Stimulated activated CD8-positive, alpha-beta memory T cell treated with anti-CD3 and anti-CD28 coated beads, Interleukin-4, amount 100 ng/mL, for 1 hour (primary cell): ENCODE measurements at places on chromosomes 4 and X.

DNA sequence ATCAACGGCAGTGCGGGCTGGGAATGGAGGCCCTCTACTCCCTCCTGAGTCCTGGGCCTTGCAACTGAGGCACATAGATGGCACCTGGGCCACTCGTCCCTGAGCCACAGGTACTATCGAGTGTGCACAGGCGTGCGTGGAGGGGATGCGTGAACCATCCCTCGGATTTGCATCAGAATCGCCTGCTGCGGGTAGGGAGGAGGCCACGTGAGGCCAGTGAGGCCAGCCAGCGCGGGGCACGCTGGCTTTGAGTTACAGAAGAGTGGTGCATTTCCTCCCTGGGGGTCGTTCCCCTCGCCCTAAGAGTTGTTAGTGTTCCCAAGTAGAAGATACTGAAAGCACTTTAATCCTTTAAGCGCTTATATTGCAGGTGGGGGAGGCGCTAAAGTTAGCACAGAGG lies 10.6 kb downstream of the ZFP92 start:
- no peak for DNase-seq

DNA sequence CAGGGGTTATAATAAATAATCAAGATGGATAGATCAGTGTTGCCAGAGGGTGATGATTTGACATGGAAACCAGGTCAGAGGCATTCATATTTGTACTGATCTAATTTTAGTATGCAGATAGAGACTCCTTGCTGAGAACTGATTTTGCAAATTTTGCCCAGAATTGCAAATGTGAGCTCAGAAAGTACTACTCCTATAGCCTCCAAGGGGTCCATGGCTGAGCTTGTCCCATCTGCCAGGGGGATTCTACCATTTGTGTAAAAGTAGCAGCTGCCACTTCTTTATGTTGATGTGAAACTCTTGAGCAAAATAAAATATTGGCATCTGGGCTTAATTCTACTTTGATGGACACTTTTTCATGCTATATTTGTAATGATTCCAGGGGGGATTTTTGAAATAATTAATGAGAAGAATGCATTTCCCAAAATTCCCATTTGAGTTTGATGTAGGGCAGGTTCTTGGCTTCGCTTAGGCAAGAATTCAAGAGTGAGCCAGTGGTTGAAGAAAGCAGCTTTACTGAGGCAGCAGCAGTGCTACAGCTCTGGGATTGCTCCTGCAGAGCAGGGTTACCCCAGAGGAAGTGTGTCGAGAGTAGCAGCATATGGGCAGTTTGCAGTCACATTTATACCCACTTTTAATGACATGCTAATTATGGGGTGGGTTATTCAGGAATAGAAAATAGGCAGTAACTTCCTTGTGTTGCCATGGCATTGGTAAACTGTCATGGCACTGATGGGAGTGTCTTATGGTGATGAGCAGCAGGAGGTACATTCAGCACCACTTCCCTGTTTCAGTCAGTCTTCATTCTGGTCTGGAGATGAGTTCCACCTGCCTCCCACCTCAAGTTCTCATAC lies 38.7 kb upstream of the DCLK2 start:
- no peak for DNase-seq

DNA sequence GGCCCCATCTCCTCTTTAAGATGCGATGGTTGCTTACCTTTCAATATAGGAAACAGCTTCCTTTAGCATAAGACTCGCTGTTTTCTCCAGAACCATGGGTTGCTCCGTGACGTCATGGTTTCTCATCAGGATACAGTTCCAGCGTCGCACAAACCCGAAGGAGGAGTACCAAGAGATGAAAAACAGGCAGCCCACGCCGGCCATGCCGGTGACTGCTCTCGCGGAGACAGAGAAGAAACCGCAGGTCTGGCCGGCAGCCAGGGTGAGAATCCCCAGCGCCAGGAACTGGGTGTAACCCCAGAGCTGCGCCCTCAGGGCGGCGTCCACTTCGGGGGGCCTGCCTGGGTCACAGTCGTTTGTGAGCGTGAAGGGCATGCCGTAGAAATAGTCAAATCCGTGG lies 11.4 kb downstream of the ARSD start:
- no peak for DNase-seq

DNA sequence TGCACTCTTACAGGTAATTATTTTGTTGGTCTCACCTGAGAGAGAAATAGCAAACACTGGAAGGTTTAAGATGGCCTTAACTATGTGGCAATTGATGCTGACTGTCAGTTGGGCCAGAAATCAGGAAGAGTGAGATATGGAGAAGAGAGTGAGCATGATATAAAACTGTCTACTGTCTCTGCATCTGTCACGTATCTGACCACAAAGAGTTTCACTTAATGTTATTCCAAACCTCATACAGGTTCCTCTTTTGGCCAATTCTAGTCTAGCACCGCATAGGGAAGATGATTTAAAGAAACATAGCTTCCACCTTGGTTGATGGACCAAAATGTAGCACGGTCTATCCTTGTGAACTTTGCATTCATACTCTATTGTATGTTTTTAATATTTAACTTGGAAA lies 381.0 kb upstream of the BOD1L1 start:
- DNase-seq, result no peak

GRCh38 chrX:18288716-18289115 lies 65.8 kb downstream of the SCML2 start:
- DNase-seq, result no peak

DNA sequence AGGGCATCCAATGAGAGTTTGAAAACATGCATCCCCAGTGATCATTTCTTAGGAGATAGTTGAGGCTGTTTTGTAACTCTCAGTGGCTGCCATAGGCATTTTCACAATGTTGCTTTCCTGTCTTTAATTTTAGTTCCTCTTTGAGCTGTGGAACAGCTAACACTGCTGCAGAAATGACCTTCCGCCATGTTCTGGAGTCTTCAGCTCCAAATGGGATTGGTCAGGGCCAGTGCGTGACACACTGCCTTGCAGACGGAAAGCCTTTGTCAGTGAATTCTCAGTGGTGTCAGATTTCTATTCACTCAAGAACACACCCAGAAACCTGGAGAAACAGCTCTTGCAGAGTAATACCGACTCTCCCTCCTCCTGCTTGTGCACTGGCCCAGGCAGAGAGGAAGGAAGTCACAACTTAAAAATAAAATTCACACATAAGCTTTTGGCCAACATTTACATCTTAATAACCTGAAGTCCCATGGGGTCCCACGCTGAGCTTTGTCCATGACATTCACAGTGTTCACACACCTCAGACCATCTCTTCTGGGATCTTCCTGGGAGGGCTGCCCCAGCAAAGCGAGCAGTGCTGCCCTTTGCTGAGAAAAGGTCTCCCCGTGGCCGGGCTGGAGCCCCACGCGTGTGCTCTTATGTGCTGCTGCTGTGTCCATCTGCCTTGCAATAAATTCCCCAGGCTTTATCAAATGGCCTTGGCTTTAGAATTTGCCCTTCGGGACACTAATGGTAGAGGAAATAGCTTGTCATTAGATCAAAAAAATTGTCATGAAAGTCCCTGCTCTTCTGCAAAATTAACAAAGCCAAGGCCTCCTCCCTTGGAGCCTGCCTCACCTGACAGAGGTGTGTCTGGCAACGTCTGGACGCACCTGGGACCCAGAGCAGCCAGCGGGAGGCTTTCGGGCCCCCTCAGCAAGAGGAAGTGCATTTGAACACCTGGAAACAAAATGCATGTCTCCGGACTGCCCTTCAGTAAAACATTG lies 126.8 kb downstream of the IRF2 start:
- no peak for DNase-seq

DNA sequence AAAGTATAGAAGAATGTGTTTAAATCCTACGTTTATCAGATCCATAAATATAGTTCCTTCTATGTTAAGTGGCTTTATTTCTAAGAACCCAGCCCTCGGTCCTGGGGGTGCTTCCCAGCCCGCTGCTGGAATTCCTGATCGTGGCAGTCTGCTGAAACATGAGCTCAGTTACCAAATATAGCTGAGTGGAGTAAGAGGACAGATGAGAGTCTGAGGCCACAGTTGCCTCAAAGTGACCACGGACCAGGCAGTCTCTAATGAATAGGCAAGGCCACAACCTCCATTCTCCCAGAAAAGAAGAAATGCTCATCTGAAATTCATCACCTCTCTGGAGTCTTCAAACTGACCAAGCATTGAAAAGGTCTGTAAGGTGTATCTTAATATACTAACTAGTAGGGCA lies at the start of gene PALLD:
PALLD (plus strand) TSS at position 219 of the 400 bp plus-strand sequence.
- DNase-seq, result no peak

DNA sequence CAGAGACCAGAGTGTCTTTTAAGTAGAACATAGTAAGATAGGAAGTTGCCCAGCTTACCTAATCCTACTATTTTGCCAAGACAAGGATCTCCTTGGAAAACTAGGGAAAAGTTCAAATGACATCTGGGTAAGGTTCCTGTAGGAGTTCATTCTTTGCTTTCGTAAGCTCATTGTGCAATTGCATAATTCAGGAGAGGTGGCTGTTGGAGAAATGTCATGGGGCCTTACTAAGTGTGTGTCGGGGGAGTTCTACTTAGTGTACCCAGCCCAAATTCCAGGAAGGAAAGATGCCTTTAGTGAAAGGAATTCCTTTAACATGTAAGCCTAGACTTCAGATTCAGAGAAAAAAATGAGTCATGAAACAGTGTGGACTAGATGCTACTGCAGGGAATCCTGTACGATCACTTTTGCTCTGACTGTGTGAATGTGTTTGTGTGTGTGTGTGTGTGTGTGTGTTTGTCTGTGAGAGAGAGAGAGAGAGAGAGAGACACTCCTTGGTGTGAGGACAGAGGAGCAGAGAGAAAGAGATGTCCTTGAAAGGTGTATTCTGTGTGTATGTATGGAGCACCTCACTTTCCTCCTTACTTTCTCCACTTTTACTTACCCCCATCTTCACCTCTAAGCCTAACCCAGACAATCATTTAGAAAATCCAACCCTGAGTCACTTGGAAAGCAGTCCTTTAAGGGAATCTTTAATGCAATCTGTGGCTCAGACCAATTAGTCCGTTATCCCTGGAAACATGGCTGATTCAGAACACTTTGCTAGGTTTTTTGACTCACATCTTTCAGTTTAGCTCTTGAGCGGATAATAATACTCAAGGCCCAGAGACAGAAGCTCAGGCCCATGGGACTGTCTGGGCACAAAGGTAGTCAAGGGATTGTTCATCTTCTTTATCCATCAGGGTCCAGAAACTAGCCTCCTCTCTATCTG lies 114.5 kb upstream of the ACSL4 start:
- DNase-seq, result no peak

DNA sequence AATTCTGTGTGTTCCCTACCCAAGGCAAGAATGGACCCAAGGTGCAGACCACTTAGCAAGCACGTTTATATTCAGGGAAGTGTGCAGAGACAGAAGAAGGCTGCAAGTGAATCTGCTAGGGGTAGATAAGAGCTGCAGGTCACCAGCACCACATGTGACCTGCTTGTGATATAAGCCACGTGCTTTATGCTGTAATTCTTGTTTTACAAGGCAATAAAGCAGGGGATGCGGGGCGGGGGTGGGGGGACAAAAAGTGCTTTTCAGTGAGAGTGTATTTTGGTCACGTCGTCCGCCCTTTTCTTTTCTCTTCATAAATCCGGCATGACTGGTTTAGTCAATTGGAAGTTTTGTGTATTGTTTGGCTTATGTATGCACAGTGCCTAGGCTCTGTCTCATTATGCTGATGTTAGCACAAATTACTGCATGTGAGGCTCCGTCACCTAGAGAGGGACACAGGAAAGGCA lies 192.7 kb downstream of the RBMX2 start:
- no peak for DNase-seq

- DNase-seq, result no peak
Observed at GRCh38 chr4:40194602-40195161, 2.1 kb upstream of the RHOH start.

- no peak for DNase-seq
Observed at GRCh38 chr4:102430461-102430910, 70.7 kb upstream of the NFKB1 start.

DNA sequence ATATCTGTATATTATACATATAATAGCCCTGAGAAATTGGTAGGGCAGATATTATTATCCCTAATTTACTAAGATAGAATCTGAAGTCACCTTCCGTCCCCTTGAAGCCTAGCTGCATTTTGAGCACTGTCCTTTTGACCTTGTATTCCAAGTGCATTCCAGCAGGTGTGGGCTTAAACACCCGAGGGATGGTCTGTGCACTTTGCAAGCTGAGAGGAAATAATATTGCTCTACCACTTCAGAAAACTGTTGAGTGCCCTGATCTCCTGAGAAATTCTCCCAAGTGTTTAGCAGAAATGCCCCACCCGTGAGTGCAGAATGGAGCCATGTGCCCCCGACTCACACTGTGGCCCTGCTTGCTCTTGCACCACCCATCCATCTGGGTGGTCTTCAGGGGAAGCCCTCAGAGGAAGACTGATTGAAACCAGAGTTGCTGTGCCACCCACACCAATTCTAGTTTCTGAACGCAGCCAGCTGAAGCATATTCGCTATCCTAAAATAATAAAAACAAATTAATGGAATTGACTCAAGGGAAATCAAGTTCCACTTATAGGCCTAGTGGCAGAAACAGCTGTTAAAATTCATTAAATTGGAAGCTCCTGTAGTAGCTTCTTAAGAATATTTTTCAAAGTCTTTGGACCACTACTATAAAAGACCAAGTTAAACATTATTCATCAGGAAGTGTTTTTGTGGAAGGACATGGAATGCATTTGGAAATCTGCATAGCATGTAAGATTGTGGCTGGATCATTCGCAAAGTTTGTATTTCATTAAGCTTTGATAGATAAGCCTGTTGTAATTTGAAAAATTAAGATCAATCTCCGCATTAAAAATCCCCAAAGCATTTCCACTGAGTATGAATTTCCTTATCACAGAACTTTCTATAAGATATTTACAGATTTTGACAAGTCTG lies 41.3 kb upstream of the PRKG2 start:
- DNase-seq, result no peak

DNA sequence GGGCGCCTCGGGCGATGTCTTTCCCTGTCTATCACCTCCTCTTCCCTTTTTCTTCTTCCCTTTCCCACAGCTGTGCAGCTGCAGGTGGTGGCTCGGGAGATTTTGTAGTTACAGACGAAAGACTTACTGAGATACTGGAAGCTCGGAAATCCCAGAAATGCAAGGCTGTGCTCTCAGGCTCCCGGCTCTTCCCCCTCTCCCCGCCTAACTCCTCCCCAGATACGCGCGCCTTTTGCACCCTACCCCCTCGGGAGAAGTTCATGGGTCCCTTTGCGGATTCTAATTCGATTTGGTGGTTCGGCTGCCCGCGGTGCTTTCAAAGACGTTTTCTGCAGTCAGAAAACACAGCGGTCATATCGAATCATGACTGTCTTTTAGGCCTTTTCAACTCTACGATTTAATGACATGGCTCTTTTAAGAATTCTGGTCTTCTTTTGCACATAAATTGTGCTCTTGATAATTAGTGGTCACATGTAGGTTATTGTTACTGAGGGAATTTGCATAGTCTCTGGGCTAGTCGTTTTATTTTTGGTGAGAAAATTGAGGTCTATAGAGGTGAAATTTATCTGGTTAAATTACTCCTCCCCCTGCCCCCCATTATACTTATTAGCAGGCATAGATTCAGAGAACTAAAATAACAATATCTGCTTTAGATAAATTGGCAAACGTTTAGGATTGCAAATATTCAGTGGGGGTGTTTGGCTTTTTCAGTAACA lies 1.6 kb downstream of the SEPTIN11 start:
- no peak for DNase-seq

DNA sequence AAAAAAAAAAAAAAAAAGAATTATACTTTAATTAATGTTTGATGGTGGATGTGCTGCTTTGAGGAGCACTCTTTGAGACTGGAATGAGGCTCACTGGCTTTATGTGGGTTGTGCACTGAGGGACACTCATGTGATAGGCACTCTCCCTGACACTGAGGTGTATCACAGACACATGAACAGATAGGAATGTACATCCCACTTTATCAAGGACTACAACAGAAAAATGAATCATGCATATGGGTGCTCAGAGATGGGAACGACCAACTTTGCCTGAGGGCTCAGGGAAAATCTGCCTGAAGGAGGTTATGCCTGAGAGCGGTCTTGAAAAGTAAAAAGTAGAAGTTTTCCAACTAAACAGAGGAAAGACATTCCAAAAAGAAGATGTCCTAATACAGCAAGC lies 97.7 kb upstream of the RBPJ start:
- DNase-seq, result no peak
